ENCODE measurements at places on chromosomes 2 and 18.

- DNase-seq: no peak
Measured at GRCh38 chr2:200515155-200515554, 5.3 kb upstream of the KCTD18 start.

DNA sequence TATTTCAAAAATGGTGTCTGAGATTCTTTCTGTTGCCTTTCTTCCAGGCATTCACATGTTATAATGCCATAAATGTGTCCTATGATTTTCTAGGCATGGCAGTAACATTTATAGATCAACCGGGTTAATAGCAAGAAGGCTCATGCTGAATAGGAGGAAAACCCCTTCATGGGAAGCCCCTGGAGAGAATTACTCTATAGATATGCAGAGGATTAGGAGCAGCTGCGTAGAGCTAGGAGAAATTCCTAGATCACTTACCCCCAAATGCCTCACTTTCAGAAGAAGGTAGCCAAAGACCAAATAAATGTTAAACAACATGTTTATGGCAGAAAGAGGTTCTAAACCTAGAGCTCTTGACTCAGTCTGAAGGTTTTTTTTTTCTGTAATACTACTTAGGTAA is 153.4 kb upstream of the CTNNA2 start:
- DNase-seq: no peak

GRCh38 chr2:181308766-181309515 is 148.2 kb upstream of the ITGA4 start:
- no peak for DNase-seq

GRCh38 chr18:5942591-5942990 is 47.3 kb upstream of the TMEM200C start:
- DNase-seq: no peak

DNA sequence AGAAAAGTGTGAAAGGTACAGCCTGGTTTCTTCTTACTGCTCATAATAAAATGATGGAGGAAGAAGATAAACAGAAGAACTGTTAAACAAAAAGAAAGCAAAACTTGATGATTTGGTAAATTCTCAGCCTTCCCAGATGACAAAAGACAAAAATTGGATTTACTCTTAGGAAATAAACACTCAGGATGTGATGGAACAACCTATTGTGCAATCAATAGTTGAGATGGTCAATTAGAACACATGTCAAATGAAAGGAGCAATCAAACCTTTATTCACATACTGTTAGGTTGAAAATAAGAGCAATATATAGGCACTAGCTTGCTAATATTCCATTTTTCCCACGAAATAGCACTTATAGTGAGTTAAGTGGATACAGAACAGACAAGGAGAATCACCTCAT is 1174.0 kb upstream of the SLC39A10 start:
- no peak for DNase-seq

- no peak for DNase-seq
Measured at GRCh38 chr18:48904091-48904490, 46.7 kb downstream of the SMAD7 start.

DNA sequence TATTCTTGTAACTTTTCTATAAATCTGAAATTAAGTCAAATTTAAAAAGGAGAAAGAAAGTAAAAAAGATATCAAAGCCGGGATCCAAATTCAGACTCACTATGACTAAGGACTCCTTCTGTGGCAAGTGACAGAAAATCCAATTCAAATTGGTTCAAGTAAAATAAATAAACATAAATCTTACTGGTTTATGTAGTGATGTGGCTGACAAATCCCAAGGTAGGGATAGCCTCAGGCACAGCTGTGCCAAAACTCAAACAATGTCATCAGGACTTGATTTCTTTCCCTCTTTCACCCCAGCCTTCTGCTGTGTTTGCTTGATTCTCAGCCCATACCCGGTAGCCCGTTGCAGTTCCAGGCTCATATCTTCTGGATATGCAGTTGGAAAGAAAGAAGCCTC is 284.6 kb downstream of the SP3 start:
- no peak for DNase-seq
